ENCODE measurements at places on chromosomes 16 and 17.
A peak's percentile ranks its signal among the peaks of the same experiment; 100 is the strongest.

GRCh38 chr17:62627219-62627903, at the start of gene MRC2:
TSS of gene MRC2 (plus strand) at chr17:62627670. CDS start at chr17:62627803, 133 bp downstream.
- no peak for DNase-seq

GRCh38 chr16:53495325-53495724, 7.7 kb downstream of the AKTIP start:
- DNase-seq, result no peak

- DNase-seq, result no peak
Measured at GRCh38 chr16:78487471-78487870, 388.0 kb downstream of the WWOX start.

DNA sequence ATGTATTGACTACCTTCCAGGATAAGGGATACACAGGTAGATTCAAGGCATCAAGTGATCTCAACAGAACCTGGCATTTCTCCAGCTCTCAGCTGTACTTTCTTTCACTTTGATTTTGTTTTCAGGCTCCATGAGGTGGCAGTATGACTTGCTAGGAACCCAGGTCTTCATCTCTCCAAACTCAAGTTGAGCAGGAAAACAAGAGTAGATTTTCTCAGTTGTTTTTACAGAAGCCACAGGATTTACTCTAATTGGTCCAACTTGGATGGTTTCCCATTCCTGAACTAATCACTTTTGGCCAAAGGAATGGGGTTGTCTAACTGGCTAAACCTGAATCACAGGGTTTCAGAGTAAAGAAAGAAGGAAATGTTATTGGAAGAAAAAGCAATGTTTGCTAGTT, 146.6 kb downstream of the TRIM37 start:
- DNase-seq, result peak; percentile 7

GRCh38 chr16:46947900-46948547, 25.4 kb downstream of the DNAJA2 start:
- no peak for DNase-seq

DNA sequence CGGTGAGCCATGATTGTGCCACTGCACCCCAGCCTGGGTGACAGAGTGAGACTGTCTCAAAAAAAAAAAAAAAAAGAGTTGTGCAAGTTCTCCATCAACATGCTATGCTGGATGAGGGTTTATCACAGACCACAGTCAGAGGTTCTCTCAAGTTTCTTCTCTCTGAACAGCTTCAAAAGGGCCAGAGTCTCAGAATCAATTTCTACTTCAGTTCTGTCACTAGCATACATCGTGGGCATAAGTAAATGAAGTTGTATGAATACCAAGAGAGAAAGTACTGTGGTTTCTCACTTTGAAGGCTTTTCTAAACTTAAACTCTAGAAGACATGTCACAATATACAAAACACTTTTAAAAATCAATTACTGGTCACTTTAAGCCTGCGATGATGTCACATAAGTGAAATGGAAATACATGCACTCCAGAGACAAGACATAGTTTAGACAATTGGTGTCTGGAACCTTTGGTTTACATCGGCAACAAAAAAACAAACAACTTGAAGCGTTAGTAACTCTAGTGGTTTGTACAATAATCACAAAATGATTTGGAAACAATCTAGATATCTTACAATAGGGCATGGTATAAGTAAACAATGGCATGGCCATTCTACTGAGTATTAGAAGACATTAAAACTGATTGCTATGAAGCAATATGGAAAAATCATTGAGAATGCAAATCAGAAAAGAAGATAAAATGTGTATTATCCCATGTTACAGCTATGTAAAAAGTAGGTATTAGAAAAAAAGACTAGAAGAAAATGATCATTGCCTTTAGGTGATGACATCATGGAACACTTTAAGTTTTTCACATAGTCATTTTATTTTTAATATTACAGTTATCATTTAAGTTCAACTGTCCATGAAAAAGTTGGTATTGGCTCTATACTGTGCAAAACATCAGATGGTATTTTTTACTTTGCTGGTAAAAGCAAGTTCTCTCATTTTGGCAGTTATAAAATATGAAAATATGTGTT, 232.3 kb downstream of the ZFHX3 start:
- DNase-seq, result no peak

GRCh38 chr16:1770328-1771187, 785 bp downstream of the NME3 start:
- no peak for DNase-seq

GRCh38 chr17:2563061-2563460, 30.4 kb upstream of the PAFAH1B1 start:
- DNase-seq, result peak; percentile 95

DNA sequence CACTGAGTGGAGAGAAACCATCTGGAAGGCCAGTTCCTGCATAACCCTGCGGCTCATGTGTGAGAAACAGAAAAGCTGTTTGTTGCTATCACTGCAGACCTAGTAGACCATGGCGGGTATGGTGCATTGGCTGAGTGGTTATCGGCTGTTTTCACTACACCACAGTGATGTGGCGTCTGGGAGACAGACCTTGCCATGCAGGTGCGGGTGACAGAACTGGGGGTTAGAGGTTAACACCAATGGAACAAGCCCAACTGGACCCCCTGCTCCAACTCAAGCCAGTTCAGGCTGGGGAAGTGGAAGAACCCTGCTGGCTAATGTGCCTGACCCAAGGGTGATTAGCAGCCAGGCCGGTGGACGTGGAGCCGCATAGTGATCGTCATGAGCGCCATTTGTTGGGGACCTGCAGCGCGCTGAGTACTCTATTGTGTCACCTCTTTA, 91.9 kb downstream of the IRF8 start:
- no peak for DNase-seq

DNA sequence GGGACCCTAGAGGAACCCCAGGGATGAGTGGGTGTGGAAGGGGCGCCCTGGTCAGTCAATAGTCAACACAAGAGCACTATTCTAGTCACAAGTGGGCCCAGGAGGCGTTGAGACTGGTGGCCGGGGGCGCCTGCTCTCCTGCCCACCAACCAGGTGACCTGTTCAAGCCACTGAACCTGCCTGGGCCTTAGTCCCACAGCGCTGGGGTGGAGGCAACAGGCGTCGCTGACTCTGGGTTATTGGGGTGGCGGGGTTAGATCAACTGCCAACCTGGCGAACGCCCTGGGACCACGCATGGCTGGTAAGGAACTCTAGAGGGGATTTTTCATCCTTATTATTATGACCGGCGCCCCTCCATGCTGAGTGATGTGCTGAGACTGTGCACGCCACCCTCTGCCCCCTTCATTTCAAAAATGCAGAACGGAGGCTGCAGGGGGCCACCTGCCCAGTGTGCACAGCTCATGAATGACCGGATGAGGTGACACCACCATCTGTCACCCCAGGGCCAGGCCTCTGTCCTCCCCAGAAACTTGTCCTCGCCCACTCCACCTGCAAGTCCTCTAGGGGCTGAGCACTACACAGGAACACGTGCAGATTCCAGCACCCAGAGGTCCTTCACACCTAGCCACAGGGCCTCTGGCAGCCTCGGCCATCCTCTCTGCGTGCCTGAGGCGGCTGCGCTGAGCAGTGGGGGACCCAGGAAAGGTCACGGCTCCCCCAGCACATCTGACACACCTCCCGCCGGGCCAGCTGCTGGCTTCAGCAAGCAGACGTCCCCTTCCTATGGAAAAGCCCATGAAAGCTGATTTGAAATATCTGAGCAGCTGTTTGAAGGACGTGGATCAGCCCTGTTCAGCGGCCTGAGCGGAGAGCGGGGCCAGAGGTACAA, 51.6 kb upstream of the DNAH17 start:
- no peak for DNase-seq

DNA sequence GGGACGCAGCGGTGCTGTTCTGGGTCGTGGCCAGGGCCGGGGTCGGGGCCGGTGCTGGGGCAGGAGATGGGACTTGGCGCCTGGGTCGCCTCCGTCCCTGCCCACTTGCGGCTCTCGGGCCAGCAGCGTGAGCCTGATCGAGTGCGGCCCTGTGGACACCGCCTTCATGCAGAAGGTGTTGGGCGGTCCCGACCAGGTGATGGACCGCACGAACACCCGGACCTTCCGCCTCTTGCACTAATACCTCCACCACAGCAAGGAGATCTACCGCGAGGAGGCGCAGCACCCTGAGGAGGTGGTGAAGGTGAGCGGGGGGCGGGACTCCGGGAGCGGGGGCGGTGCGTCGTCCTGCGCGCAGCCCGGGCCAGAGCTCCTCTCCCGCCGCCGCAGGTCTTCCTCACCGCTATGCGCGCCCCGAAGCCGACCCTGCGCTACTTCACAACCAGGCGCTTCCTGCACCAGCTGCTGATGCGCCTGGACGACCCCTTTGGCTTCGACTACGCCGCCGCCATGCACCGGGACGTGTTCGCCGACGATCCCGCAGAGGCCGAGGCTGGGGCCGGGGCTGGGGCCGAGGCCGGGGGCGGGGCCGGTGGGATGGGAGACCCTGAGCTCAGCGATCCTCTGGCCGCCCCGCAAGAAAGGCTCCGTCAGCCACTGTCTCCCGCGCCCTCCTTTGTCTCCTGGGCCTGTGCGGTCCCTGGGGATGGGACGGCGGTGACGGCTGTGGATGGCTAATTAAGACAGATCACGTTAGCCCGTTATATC, 4.5 kb upstream of the HSD17B1 start:
- no peak for DNase-seq

- no peak for DNase-seq
Measured at GRCh38 chr17:9291912-9292560, 270.7 kb downstream of the NTN1 start.

DNA sequence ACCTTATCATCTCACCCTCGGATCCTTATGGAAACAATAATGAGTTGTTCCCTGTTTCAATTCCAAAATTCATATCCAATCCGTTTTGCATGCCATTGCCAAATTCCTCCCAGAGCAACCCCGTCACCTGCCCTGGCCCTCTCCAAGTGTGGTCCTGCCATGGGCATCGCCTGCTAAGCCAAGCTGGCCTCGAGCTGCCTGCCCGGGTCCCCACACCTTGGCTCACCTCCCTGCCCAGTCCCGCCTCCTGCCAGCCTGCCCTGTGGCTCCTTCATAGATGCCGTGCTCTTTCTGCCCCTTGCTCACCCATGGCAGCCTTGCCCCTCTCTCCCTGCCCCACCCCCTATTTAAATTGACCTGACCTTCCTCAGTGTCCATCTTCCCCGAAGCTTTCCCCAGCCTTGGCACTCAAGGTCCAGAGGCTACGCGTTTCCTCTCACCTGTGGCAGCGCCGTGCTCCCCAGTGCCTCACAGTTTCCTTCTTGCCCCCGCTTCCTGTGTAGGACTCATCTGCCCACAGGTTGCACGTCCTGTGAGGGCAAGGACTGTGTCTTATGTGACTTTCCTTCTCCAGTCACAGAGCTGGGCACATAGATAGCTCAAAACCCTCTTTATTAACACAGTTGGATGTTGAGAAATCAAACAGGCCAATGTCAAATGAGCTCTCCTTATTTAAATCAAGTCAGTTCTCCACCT, 12.7 kb downstream of the MAPT start:
- DNase-seq, result no peak

GRCh38 chr17:45137561-45138305, 2.2 kb downstream of the ACBD4 start:
- DNase-seq, result no peak

DNA sequence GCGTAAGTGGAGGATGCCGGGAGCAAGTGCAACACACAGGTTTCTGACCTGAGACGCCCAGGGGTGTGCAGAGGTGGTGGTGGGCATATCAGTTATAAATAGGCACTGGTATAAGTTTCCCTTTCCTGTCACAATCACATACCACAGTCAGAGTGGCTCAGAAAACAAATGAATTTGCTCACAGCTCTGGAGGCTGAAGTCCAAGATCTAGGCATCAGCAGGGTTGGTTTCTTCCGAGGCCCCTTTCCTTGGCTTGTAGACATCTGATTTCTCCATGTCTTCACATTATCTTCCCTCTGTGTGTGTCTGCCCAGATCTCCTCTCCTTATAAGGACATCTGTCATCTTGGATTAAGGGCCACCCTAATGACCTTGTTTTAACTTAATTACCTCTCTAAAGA, 250.5 kb upstream of the TNRC6C start:
- DNase-seq, result no peak

GRCh38 chr17:57801044-57801711, 48.7 kb downstream of the MRPS23 start:
- DNase-seq, result no peak

GRCh38 chr16:11370084-11370931, 25.0 kb downstream of the RMI2 start:
- DNase-seq, result no peak

DNA sequence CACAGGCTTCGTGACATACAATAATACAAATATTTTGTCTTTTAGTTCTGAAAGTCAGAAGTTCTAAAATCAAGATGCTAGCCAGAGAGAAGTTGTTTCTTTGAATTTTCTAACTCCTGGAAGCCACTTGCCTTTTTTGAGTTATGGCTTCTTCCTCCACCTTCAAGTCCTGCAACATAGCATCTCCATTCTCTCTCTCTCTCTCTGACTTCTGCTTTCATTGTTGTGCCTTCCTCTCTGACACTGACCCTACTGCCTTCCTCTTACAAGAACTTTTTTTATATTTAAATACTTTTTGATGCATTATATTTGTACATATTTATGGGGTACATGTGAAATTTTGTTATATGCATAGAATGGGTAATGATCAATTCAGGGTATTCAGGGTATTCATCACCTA, 205.9 kb downstream of the MAP2K6 start:
- no peak for DNase-seq

DNA sequence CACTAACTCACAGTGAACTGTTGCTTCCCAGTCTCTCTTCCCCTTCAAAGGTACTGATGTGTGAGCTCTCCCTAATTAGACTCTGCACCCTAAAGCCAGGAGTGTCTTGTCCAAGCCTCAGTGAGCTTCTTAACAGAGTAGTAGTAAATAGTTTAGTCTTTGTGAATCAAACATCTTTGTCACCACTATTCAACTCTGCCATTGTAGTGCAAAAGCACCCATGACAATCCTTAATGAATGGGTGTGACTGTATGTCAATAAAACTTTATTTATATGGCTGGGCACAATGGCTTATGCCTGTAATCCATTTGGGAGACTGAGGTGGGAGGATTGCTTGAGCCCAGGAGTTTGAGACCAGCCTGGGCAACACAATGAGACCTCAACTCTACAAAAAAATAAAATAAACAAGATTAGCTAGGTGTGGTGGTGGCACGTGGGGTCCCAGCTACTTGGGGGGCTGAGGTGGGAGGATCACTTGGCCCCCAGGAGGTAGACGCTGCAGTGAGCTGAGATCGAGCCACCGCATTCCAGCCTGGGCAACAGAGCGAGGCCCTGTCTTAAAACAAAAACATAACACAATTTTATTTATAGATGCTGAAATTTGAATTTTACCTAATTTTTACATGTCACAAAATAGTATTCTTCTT, 45.5 kb upstream of the TNRC6A start:
- no peak for DNase-seq

DNA sequence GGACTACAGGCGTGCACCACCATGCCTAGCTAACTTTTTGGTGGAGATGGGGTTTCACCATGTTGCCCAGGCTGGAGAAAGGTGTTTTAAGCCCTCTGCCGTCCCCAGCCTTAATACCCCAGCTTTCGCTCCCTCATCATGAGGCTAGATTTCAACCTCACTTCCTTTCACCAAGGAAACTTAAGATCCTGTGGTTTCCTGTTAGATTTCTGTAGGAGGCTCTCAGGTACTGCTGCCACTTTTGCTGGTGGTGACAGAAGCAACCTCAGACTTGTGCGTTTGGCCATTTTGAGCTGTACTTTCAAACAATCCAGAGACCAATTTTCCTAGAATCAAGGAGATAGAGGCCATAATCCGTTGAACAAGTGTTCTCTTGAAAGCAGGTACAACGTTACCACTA, 36.2 kb downstream of the MPHOSPH6 start:
- no peak for DNase-seq

Data from keratinocyte (primary cell).